Astrocyte of the hippocampus (primary cell): ENCODE measurements at places on chromosomes 12 and 14.

GRCh38 chr14:102901633-102902032 is 20.8 kb upstream of the AMN start:
- DNase-seq = no peak

GRCh38 chr12:103036581-103037214 is 79.2 kb downstream of the ASCL1 start:
- no peak for DNase-seq

DNA sequence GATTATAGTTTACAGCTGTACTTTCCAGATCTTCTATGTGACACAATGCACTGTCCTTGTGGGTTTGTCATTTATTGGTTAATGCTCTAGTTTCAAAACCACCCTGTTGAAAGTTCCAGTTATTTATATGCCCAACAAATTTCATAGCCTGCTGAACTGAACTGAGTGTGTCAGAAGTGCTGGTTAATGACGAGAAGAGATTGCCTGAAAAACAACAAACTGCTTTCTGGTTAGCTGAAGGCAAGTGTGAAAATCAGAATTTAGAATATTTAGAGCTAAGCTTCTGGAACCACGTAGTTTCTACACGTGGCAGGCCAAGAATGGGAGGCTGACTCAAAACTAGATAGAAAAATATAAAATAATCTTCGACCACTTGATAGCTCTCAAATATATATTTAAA is 19.1 kb upstream of the RIN3 start:
- DNase-seq = no peak

DNA sequence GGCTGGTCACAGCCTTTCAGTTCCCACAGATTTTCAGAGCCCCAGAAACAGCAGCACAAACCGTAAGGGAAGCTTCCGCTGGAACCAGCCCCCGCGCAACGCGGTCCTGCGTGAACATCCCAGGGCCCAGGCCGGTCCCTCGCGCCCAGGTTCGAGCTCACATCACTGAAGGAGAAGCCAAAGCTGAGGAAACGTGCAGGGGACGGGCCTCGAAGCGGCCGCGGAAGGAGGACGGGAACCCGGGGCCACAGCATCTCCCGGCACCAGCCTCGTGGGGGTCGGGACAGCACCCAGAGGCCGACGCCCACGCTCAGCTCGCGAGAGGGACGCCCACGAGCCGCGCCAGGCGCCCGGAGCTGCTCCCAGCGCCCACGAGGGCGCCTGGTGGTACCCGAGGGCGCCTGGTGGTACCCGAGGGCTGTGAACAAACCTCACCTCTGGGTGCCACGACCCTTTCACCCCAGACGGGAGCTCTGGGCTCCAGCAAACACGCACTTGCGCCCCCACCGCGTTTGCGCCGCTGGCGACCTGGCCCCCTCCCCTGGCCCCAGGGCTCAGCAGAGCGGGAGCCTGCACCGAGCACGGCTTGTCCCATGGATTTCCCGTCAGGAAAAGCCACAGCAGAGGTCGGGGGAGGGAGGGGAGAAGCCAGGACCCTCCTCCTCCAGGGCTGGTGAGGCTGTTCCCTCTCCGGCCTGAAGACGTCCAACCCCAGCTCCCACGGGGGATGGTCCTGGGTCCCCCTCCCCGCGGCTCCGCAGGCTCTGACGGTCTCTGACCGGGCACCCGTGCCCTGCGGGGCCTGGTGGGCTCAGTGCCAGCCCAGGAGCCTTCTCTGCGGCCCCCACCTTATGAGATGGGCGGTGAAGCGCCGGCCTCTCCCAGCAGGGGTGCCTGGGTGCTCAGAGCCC is 6.9 kb downstream of the LRCOL1 start:
- no peak for DNase-seq

DNA sequence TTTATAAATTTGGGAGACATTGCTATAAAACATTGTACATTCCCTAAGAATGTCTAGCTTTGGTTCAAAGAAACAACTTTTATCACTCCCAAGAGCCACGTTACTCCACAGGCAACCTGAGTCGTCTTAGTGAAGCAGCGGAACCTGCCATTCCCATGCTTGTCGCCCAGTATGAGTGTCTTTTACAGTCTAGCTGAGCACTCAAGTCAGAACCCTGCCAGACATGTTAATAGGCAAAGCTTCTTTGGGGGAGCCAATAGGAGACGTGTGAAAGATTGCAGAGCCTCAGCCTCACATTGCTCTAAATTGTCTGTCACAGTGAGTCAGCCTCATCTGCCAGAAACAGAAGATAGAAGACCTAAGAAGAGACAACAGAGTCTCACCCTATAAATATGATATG is 541.6 kb upstream of the FLRT2 start:
- no peak for DNase-seq

DNA sequence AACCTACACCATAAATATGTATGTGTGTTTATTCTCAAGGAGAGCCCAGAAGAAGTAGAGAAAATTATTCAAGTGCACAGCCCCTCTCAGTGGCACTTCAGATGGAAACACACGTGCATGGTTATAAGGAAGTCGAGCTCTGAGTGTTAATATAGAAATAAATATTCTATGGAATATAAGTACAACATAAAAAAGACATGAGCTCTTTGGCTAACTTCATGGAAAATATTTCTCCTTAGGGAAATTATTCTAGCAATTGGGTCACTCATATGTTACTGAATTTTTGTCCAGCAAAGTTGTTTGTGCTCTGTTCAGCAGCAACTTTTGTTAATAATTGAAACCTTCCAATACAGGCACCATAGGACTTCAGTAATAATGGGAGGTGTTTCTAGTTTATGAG is 939.0 kb downstream of the LRFN5 start:
- DNase-seq = no peak

- DNase-seq = no peak
Observed at GRCh38 chr14:66910311-66910840, 278.9 kb upstream of the GARIN2 start.

GRCh38 chr14:105817971-105818711 is 291.8 kb downstream of the TMEM121 start:
- DNase-seq = no peak

DNA sequence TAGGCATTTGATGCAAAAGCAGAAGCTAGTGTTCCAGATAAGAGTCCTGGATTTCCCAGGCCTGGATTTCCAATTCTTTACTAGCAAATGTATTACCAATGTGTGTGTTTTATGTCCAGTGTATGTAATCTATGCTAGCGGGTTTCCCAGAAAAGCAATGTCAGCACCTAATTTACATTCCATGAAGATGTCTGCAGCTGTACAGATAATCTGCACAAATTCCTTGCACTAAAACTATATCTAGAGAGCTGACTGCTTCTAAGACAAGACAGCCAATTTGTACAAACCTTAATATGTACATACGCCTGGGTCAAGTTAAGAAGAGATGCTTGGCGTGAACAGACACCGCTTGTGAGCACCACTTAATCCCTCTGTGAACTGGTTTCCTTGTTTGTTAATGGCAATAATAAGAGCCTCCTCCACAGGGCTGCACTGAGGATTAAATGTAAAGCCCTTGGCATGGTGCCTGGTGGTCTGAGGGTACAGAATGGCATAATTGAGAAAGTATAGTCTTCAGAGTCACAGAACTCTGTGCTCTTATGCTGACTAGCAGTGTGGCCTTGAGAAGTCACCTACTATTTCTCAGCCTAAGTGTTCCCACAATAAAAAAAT is 185.6 kb downstream of the EPS8 start:
- DNase-seq = no peak

GRCh38 chr14:64806202-64806861 is 73.4 kb downstream of the SPTB start:
- DNase-seq = peak; percentile 85

- no peak for DNase-seq
Observed at GRCh38 chr12:17588968-17589367, 501.0 kb downstream of the RERGL start.

DNA sequence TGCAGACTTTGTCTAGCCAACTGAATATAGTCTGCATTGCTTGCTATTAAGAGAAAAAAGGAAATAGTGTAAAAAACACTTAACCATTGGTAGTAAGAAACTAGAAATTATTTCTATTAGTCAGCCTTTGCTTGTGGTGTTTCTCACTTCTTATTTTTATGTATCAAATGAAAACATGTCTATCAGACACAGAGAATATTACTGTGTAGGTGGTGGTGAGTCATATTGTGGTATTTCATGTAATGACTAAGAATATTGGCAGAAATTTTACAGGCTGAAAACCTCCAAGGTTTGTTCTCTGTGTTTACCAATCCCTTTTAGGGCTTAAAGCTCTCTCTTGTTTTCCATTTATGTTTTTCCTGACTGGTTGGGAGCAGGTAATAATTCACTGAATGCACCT is 87.2 kb downstream of the DAAM1 start:
- DNase-seq = peak; percentile 85

- DNase-seq = no peak
Observed at GRCh38 chr12:126198516-126198915, 1133.3 kb downstream of the AACS start.

GRCh38 chr12:112333019-112333418 is 49.2 kb downstream of the HECTD4 start:
- no peak for DNase-seq

- DNase-seq = no peak
Observed at GRCh38 chr14:93950948-93951634, 23.9 kb downstream of the FAM181A start.

DNA sequence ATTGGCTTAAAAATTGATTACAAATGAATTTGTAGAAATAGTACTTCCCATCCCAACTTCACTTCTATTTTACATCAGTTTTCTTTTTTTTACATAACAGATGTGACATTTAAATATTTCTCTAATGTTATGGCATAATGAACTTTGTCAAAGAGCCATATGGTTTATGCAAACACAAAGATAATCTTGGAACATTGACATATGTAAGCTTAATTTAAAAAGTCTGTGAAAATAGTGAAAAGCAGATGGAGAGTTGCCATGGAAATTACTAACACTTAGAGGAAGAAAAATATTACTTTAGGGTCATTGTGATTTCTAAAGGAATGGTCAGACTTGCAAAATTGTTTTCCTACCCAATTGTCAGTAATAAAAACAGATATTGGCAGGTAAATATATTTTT is 232.4 kb downstream of the AEBP2 start:
- no peak for DNase-seq

- no peak for DNase-seq
Observed at GRCh38 chr14:43135877-43136411, 1371.1 kb downstream of the FSCB start.

GRCh38 chr14:76034566-76034965 is 49.0 kb downstream of the IFT43 start:
- DNase-seq = no peak

- no peak for DNase-seq
Observed at GRCh38 chr14:104697317-104697703, 7.9 kb downstream of the INF2 start.

GRCh38 chr12:131912518-131913274 is 16.4 kb upstream of the PUS1 start:
- DNase-seq = peak; percentile 96

GRCh38 chr12:92047393-92047826 is 98.2 kb downstream of the BTG1 start:
- DNase-seq = no peak

- no peak for DNase-seq
Observed at GRCh38 chr12:68665016-68665569, 21.7 kb upstream of the NUP107 start.

DNA sequence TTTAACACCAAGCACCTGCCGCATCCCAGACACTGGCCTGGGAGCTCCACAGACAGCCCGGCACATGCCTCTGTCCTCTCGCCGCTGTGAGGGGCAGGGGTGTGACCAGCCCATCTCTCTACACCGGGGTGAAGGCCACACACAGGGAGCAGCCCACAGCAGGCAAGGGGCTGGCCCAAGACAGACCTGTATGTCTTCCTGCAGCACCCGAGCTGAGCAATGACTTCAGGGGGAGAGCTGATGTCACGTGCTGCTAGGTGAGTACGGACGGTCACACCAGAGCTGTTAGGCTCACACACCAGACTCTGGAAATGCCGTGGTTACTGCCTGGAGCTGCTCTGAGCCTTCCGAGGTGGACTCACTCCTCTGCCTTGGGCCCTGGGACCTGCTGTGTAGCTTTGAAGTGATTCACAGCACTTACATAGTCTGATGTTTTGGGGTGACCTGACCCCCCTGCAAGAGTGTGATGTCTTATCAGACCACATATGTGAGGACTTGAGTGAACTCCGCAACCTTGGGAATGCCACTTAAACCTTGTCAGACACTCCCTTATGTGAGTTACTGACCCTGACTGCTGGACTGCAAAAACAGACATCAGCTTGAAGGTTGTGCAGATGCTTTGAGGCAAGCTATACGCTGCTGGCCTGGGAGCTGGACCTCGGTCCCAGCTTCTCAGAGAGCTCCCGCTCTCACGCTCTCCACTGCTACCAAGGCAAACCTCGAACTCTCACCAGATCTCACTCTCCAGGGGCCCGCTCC is 1.8 kb downstream of the XRCC3 start:
- no peak for DNase-seq

DNA sequence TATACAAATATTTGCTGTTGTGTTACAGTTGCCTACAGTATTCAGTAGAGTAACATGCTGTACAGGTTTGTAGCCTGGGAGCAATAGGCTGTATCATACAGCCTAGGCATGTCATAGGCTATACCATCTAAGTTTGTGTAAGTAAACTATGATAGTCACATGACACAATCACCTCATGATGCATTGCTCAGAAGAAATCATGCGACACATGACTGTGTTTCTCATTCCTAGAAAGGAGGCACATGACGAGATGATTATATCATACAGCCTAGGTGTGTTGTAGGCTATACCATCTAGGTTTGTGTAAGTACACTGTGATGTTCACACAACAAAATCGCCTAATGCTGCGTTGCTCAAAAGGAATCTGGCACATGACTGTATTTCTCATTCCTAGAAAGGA is 31.9 kb downstream of the NOPCHAP1 start:
- no peak for DNase-seq

DNA sequence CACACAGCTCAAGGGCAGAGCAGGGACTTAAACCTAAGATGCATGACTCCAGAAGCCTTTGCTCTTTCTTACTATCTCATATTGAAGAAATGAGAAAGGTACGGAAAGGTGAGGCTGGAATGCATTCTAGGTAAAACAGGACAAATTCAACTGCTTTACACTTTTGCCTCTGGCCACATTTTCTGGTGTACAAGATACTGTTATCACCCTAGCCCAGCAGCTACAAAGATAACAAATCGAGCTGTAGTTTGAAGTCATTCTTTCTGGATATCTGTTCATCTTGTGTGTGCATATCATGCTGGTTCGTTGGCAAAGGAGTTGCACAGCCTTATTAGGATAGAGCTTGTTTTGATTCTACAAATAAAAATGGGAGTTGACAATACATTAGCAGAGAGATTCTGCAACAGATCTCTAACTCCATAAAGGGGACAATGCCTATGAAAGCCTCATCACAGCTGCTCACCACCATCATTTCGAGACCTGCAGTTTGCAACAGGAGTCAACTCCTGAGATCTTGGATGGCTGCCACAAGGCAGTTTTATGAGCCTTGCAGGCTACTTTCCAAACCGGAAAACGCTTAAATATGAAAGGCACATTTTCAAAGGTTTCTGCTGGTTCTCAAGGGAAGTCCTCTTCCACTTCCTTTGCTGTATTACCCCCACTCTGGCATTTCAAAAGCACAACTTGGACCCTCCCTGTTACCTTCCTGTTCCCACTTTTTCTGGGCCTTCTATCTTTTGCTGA is 64.9 kb downstream of the STXBP6 start:
- no peak for DNase-seq

GRCh38 chr14:61342932-61343331 is 21.6 kb downstream of the PRKCH start:
- no peak for DNase-seq
